ENCODE measurements at places on chromosomes 16 and 17.

DNA sequence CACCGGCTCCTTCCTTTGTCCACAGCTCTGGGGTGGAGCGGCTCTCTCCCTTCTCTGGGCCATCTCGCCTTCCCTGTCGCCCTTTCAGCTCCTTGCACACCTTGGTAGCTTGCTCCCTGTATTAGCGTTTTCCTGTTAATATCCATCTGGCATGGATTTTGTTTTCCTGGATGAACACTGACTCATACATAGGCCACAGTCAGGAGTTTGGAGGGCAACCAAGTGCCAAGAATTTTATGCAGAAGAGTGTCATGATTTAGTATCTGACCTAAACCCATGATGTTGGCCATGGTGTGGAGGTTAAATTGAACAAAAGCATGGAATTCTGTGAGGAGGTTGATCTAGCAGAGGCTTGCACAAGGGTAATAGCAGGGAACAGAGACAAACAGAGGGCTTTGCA is 180.9 kb downstream of the AIPL1 start:
- no peak for DNase-seq

DNA sequence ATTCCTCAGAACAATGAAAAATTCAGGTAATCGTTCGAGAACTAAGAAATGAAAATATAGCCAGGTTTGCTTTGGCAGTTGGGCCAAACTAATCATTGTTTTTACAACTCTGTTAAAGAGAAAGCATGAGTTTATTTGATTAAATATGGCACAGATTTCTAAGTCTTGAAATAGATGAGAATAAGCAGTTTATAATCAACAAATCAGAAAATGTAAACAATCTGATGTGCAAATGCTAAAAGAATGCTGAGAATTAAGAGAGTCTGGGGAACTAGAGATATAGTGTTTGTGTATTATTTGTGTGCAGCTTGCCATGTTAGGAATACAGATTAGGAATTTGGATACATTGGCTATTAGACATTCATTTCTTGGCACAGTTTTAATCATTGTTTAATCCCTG is 212.5 kb downstream of the TANC2 start:
- no peak for DNase-seq

- no peak for DNase-seq
Measured at GRCh38 chr17:42895185-42895555, 5.4 kb upstream of the G6PC1 start.

GRCh38 chr17:32342603-32343325 is 791 bp upstream of the C17orf75 start:
- DNase-seq = no peak

All from activated T-cell treated with anti-CD3 and anti-CD28 coated beads, Interleukin-2, amount 50 U/mL, for 24 hours (primary cell).